Left lobe of liver (tissue), 2 donors: ENCODE measurements at places on chromosomes 7 and 10.

DNA sequence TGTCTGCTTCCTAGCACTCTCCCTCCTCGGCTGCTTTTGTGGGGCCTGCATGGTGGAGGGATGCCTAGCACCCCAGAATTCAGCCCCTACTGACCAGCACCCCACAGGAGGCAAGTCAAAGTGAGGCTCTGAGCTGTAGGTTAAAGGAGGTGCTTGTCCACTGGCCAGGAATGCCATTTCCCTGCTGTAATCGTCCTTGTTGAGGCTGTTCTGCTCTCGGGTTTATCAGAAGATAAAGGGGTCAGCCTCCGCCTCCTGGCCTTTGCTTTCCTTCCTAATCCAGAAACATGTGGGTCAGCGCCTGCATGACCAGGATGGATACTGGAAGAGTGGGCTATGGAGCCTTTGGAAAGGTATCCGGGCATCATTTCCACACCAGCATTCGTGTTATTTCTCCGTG lies 98.9 kb downstream of the MKI67 start:
- no peak for DNase-seq

- DNase-seq, result no peak
These were observed 15.4 kb downstream of the SLC25A28 start for GRCh38 chr10:99604862-99605261.

DNA sequence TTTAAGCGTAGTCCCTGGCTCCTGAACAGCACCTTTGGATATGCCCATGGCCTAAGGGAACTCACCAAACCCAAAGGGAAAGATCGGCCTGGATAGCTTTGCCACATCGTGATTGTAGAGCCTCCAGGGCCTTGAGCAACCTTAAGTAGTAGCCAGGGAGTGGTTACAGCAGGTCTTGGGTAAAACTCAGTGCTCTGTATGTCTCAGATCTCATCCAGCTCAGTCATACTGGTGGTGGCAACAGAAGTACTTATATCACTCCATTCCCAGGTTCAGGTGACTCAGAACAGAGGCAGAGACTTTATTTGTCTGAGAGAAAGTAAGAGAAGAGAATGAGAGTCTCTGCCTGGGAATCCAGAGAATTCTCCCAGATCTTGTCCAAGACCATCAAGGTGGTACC lies 39.1 kb upstream of the AASS start:
- DNase-seq, result no peak

DNA sequence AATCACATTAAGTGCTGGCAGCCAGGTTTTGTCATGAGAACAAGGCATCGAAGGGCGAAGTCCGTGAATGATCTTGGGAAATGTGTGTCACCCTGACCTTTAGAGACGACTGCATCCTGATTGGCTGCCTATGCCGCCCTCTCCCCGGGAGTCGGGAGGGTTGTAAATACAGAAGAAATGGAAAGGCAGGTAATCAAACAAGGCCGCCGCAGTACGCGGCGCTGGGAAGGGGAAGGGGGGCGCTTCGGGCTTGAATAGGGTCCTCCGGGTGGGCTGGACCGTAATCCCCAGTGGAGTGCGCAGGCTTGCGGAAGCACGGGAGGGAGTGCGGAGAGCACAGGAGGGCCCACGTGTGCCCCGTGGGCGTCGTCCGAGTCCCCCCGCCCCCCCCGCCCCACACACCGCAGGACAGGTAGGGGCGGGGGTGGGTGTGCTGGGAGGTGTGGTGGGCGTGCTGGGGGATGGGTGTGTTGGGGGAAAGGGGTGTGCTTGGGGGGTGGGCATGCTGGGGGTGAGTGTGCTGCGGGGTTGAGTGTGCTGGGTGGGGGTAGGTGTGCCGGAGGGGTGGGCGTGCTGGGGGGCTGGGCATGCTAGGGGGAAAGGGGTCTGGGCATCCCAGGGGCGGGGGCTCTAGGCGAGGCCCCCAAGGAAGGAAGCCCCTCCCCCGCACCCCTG lies 169.4 kb downstream of the ARHGAP12 start:
- peak; percentile 92 for DNase-seq

DNA sequence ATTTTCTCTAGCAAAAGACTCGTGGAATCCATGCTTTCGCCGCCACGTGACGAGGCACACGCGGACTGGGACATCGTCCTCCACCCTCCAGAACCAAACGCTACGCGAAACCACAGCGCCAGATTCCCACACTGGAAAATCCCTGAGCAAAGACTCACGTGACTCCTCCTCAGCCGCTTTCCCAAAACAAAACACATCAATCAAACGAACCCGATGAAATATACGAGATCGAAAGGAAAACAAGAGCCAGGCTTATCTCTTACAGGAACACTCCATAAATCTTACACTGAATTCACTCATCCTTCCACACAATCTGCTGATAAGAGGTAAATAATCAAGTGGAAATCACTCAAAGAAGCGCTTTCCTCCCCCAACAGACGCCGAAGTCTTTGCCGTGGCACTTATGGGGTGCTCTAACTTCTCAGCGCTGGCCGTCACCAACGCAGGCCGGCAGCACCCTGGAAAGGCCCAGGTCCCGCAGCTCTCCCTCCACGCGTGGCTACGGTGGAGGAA lies 23.8 kb downstream of the DIP2C start:
- no peak for DNase-seq

DNA sequence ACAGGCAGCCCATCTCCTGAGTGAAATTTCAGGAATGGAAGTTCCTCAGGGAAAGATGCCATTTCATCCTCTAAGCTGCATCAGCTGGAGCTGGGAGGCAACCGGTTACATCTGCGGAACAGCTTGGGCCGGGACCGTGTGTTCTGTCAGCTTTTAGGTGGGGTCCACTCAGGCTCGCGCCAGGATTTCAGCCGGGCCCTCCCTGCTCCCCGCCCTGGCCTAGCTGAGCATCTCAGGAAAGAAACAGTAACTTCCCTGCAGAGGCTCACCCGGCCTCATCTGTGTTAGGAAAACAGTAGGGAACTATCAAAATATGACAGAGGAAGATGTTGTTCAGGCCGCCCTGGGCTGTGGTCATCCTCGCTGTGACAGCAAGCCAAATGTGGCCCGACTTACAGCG lies 110.4 kb downstream of the TRIL start:
- no peak for DNase-seq

DNA sequence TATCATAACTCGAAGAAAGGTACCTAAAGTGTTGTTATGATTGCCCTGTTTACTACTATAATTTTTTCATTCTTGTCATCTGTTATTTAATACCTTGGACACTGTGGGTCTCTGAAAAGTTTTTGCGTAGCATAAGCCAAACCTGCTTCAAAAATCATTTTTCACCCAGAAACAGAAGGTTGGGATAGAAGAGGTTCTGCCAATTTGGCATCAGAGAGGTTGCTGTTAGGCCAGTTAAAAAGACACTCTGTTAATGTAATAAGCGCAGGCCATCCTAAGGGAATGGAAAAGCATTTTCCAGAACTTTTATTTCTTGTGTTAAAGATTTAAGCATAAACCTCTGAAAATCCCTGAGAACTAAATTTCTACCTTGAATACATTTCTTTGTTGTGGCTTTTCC lies 212.2 kb downstream of the BMPER start:
- DNase-seq, result no peak

- DNase-seq, result no peak
These were observed 252.9 kb downstream of the SNX13 start for GRCh38 chr7:17687361-17687760.

DNA sequence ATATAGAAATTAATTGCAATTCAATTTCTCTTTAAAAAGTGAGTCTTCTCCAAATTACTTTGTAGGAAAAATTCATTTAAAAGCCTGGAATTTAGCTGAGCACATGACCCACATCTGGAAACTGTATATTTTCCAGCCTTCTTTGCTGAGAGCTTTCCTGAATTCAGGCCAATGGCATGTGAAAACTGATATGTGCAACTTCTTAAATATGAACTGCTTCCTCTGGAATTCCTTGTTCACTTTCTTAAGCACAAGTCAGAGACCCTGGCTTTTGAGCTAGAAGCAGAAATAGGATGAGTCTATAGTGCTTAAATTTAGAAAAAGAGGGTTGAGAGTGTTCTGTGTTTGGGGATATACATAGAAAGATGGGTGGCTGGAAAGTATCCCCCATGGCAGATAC lies 365.1 kb upstream of the MTPN start:
- no peak for DNase-seq

GRCh38 chr7:78185149-78185745 lies 386.7 kb downstream of the PHTF2 start:
- no peak for DNase-seq

DNA sequence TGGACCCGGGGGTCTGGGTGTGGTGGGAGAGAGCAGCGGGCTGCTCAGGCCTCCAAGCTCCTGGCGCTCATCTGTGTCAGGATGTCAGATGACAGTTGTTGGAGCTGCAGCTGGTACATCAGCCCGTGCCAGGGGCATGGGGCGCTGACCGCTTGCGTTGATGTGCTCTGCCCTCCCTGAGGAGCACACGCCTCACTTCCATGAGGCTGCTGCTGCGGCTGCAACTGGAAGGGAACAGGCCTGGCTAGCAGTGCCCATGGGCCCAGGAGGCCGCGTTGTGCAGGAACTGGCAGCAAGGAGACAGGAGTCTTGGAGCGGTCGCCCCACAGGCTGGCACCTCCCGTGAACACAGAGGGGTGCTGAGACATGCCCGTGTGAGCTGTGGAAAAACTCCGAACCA lies 361.3 kb upstream of the MKI67 start:
- no peak for DNase-seq

DNA sequence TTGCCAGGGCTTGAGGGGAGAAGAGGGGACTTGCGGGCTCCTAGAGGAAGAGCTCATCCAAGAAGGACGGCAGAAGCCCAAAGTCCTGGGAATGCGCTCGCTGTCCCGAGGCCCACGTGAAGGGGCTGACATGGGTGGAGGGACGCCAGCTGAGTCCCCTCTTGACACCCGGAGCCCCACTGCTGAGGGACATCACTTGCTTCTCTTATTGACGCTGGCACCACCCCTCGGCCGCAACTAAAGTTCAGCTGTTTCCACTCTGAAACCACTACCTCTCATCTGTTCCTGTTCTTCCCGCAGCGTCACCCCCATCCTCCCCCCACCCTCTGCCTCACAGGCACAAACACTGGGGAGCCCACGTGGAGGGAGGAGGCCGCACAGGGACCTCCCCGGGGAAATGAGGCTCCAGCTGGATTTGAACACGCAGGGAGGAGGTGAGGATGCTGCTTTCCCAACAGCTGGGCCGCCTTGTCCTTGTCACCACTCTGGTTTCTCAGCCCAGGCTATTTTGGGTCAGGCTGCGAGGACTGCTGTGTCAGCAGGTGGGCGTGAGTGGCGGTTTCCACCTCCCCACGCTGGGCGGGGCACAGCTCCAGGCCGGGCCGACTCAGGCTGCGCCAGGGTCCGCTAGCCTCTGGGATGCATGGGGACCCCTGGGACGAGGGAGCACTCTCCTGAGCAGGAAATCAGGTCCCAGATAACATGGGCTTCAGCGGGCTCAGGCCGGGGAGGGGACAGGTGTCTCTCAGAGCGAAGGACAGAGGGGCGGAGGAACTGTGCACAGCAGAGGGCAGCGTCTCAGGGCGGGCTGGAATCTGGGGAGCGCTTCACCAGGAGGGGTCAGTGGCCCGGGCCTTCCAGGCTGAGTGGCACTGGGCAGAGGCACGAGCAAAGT lies 156.3 kb downstream of the ZNF248 start:
- DNase-seq, result no peak

GRCh38 chr7:1536743-1537534 lies 6.4 kb downstream of the MAFK start:
- peak; percentile 85 for DNase-seq

DNA sequence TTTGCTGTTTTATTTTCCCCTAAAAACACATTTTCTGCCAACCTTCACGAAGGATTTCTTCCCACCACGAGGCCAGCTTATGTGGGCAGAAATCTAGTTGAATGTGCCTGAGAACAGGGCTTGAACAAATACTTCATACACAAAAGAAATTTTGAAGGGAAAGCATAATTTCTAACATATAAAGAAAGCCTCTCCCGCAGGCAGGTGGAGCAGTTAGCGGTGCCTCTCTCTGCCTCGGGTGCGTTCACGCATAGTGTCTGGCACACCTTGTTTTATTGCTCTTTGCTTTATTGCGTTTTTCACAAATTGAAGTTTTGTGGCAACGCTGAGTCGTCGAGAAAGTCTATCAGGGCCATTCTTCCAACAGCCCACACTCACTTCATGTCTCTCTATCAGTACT lies 7.0 kb upstream of the CSGALNACT2 start:
- DNase-seq, result no peak
